ENCODE measurements at places on chromosomes 2 and 18. TPM values are rescaled to one million over a fixed set of nuclear protein-coding genes. Genes with fewer than 3 reads are reported as not detected.

Gene SPR
- total RNA-seq, result 74.0 TPM

Gene CTIF
- 11.0 TPM for total RNA-seq

Gene PLGLB1
- total RNA-seq, result not detected

Gene SPATS2L
- 43.8 TPM for total RNA-seq

Gene SERPINB7
- 0.30 TPM for total RNA-seq

Data from epithelial cell of umbilical artery (primary cell).